ENCODE measurements at places on chromosomes 5 and 9.

GRCh38 chr5:71600783-71601182 is 13.6 kb downstream of the MCCC2 start:
- no peaks in the 10 kb centered on the region for H3K27me3 ChIP-seq
- H3K36me3 ChIP-seq: peaks cover 32% of the 10 kb centered on the region
- no peaks in the 10 kb centered on the region for H3K4me1 ChIP-seq
- DNase-seq: no peak
- no peak overlapping the region for H3K4me3 ChIP-seq

GRCh38 chr5:134114886-134115805 is 665 bp downstream of the TCF7 start:
- no peaks in the 10 kb centered on the region for H3K36me3 ChIP-seq
- H3K27ac ChIP-seq: no peak overlapping the region
- H3K27me3 ChIP-seq: peaks cover 40% of the 10 kb centered on the region

DNA sequence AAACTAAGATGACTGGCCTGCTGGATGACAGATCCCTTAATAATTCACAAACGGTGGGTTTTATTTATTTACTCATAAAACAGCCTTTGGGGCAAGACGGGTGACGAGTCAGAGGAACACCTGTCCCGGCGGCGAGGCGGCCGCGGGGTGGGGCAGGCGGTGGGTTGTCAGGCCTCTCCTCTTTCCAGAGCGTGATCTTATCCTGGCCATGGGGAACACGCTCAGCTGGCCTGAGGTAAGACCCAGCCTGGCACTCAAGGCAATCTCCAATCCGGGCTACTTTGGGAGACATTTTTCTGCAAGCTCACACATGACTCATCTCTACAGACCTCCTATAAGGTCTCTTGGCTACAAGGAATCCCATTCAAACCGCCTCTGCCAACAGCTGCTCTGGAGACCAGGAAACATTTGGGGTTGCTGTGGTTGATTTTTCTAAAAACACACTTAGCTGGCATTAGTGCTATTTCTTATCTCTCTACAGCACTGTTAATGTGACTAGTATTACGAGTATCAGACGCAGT is 6.3 kb downstream of the RAPGEF1 start:
- H3K36me3 ChIP-seq: no peaks in the 10 kb centered on the region
- peak overlapping the region; percentile 84 for H3K27ac ChIP-seq
- H3K4me3 ChIP-seq: no peak overlapping the region

GRCh38 chr9:121735065-121735792 is 83.8 kb downstream of the DAB2IP start:
- 0 out of 2 replicates have a peak, but pooled peaks cover 8% of the 10 kb centered on the region for H3K27me3 ChIP-seq
- H3K36me3 ChIP-seq: no peaks in the 10 kb centered on the region
- H3K4me3 ChIP-seq: peak overlapping the region; percentile 79

GRCh38 chr9:122392714-122393113 is 21.9 kb downstream of the PTGS1 start:
- peaks cover 4% of the 10 kb centered on the region for H3K4me1 ChIP-seq
- no peak overlapping the region for H3K4me3 ChIP-seq
- H3K27me3 ChIP-seq: no peaks in the 10 kb centered on the region
- H3K27ac ChIP-seq: no peak overlapping the region
- no peak for DNase-seq

DNA sequence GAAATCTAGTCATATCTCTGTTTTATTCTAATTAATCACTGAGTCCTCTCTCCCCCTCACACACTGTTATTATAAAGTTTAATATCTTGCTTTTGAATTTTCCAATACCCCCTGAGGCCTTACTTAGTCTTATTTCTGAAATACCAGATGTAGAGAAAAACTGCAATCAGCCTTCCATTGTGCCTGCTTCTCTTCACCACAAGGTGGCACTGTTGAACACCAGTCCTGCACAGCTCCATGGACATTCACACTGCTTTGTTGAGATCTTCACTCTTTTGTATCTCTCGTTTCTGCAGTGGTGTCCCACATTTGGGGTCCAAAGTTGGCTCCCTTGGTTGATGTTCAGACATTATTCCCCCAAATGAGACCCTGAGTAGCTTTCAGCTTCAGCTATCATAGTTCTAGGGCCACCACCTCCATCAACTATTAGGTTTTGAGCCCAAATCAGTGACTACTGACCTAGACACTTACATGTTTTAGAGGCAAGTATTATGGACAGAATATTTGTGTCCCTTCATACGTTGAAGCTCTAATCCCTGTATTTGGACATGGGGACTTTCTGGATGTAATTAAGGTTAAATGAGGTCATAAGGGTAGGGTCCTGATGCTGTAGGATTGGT is 24.3 kb downstream of the BOD1 start:
- DNase-seq: peak; percentile 60
- no peaks in the 10 kb centered on the region for H3K36me3 ChIP-seq
- no peak overlapping the region for H3K4me3 ChIP-seq
- H3K27me3 ChIP-seq: no peaks in the 10 kb centered on the region
- H3K27ac ChIP-seq: no peak overlapping the region
